ENCODE measurements at places on chromosomes 3 and 15. TPM values are rescaled to one million over a fixed set of nuclear protein-coding genes. Genes with fewer than 3 reads are reported as not detected.

DNA sequence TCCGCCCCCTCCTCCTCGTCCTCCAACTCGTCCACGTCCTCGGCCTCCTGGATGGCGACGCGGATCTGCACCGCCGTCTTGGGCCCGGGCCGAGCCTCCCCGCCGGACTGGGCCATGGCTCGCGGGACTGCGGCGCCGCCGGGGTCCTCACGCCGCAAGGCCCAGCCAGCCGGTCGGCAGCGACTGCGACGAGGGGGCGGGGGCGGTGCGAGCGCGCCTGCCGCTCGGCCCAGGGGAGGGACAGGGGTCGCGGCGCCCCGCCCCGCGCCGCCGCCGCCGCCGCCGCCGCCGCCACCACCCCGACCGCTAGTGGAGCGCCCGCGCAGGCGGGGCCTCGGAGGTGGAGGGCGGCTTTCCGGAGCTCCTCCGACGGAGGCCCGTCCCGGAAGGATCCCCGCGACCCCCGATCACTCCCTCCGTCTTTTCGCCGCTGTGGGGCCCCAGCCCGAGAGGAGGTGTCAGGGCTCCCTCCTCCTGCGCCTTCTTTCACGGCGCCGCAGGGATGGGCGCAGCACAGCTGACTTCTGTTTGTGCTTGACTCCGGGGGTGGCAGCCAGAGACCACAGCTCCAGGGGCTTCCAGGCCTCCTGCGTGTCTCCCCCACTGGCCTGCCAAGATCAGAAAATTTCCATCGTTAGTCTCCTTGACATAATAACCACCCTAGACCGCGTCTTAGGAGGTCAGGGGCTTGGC lies at the start of gene LARP6:
Gene LARP6 (minus strand): TSS at position 185 of the 693 bp plus-strand sequence. CDS start 69 bp downstream, at position 116.
- peak; percentile 13 for DNase-seq

DNA sequence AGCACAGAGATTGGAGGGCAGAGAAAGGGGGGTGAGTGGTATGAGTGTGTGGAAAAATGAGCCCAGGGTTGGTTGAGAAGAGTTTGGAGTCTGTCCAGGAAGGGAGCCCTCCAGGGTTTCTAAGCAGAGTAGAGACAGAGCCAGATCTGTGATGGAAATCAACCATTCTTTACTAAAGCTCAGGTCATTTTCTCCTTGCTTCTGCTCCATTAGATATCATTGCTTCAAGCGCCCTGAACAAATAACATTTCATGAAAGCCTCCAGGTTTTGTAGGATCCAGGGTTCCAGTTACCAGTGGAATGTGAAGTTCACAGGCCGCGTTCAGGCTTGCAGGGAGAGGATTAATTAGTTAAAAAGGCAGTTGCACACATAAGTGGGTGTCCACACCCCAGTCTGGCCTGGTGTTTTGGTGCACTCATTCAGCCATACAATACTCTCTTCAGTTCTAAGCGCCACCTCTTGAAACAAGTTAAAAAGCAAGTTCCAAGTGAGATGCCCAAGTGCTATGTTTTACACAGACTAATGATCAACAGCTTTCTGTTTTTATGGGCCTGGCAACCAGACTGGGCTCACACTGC lies 16.4 kb upstream of the BOC start:
- DNase-seq = no peak

DNA sequence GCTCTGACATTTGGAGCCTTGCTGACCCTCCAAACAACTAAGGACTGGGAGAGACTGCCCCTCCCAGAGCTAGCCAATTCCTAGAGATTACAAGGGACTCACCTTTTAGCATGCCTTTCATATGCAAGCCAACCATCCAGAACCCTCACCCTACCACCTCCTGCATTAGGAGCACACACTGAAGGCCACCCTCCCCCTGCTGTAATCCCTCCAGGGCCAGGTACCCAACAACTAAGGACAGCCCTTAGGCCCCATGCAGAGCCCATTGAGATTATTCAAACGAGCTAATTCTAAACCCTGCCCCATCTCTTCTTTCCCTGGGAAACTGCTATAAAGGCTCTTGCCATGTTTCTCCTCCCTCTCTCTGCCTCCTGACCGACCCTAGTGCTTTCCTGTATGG lies 352.6 kb downstream of the ERC2 start:
- DNase-seq = no peak

- DNase-seq = no peak
Observed at GRCh38 chr15:22956978-22957260, 23.2 kb downstream of the CYFIP1 start.

DNA sequence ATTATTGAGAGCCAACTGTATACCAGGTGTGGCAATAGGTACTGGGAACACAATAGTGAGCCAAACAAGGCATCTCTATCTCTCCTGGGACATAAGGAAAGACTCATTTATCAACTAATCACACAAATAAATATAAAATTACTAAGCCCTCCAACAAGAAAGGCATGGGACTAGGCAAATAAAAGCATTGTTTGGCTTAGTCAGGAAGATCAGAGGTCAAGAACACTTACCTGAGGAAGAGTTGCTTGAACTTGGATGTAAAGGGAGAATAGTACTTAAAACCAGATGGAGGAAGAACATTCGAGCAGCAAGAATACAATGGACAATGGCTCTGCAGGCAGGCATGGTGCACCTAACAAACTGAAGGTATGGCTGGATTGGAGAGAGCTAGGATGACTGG lies 300.7 kb downstream of the WDR72 start:
- no peak for DNase-seq

DNA sequence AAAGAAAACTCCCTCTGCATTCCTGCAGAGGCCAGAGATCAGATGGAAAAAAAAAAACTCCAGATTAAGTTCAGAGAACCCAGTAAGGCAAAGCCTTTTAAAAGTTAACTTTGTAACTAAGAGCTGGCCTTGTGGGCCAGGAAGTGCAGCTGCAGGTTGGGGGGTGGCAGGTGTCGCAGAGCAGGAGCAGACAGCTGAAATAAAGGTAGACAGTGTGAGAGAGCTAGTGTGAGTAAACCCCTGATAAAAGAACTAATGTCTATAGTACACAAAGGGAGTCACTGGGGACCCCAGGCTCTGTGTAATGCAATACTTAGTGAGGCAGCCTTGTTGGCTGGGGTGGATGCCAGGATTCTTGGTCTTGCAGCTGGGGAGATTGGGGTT lies 42.1 kb downstream of the PPCDC start:
- DNase-seq = no peak

DNA sequence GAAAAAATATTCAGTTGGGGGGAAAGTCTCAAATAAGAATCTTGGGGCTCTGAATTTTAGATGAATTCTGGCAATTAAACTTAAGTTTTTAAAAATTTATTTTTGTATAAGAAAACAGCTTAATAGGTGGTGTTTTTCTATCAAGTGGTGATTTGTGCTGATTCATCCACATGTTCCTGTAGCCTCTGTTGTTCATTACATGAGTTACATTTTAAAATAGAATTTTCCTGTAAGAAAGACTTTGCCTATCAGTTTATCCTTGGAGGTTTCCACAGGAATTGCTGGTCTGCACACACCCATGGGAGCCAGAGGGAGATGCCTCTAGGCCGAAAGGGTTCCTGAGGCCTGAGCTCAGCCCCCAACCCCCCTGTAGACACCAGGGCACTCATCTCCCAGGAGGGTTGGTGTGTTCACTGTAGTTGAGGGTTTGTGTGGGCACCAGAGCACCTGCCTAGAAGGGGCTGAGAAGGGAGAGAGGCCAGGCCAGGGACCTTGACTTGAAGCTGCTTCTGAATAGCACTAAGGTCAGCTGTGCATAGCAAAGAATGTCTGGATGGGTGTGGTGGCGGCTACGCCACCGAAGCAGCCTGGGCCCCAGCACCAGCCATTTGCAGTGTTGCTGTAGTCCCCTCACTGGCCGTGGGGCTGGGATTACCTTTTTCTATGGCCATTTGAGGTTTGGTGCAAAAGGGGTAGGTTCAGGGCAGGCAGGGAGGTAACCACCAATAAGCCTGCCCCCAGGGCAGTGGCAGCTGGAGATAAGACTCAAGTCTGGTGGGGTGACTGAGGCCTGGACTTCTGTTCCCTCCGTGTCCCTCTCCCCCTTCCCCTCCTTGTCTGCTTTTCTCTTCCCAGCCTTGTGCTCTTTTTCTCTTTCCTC lies 11.9 kb downstream of the DNAJA4 start:
- no peak for DNase-seq

- no peak for DNase-seq
Observed at GRCh38 chr15:62928242-62928999, 114.1 kb upstream of the TPM1 start.

DNA sequence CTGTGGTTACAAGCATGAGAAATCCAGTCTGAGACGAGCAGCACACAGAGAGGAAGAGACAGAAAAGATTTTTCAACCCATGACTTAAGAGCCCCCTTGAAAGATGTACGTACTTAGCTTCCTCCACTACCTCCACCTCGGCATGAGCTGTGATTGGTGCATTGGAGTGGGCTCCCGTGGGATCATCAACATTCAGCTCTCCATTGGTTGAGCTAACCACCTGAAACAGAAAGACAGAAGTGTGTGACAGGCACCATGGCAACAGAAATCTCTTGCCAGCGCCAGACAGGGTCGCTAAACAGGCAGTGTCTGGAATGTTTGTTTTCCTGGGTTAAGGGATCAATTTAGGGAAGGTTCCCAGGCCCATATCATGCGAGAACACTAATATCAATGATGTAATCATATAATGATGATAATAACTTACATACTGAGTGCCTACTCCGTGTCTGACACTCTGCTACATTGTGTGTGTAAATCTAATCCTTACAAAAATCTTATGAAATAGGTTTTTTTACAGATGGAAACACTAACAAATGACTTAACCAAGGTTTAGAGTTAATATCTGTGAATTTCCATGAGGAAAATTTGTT lies 17.5 kb upstream of the PPIB start:
- no peak for DNase-seq

Gene FBN1
- 0.38 TPM for total RNA-seq

Gene ACVR2B
- 6.9 TPM for total RNA-seq

Measured in activated CD8-positive, alpha-beta T cell treated with anti-CD3 and anti-CD28 coated beads for 36 hours (primary cell).